ENCODE measurements at places on chromosomes 5 and 9.

- DNase-seq = peak; percentile 28
Observed at GRCh38 chr5:161373345-161373707, 173.2 kb downstream of the GABRB2 start.

GRCh38 chr9:94057918-94058317 lies 26.3 kb upstream of the PTPDC1 start:
- no peak for DNase-seq

DNA sequence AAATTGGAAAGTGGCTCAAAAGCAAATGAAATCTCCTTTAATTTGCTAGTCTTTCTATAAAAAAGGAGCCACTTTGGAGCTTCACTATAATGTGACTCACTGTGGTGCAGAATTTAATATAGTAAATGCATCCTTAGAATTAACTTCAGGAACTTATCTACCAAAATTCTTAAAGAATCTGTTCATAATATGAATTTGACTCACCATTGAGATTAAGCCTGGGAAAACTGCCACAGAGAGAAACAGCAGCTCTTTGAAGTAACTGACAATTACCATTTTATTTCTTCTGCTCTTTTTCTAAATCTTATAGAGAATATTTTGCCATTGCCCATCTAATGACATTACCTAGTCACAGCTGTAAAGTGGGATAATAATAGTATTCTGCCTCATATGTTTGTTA lies 211.9 kb upstream of the CDH6 start:
- DNase-seq = no peak

GRCh38 chr5:91129748-91130147 lies 253.4 kb downstream of the ARRDC3 start:
- DNase-seq = no peak

- DNase-seq = peak; percentile 71
Observed at GRCh38 chr9:130682421-130683121, 11.0 kb upstream of the EXOSC2 start.

GRCh38 chr9:27626244-27627187 lies 53.2 kb upstream of the C9orf72 start:
- DNase-seq = no peak

DNA sequence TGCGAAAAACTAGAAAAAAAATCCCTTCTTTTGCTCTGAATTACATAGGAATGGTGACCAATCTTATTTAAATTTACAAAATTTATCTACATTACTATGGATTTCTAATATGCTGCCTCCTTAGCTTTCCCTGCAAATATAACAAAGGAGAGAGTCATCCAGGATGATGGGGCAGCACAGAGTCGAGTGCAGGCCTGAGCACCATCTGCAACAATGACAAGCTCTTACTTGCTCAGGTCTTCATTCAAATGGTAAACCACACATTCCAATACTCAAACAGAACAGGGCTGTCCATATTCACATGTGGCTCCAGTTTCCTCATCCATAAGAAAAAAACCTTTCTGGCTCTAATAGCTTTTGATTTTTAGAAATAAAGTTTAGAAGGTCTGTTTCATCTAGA lies 33.5 kb upstream of the ZNF354B start:
- DNase-seq = no peak

DNA sequence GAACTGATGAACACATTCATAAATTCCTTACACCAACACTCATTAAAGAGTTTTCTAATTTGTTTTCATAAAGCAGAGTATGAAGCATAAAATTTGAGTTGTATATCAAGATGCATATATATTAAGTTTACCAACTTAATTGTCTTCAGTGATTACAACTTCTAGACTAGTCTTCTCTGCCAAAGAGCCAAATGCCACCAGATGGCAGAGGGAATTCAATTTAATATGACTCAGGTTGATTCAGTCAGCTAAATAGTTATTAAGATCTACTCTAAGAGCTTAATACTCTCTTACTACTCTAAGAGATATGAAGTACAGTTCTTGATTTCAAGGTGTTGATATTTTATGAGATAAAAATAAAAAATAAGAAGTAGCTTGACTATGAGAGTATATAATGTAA lies 53.4 kb downstream of the CDH10 start:
- DNase-seq = no peak

- DNase-seq = no peak
Observed at GRCh38 chr5:32449262-32449661, 4.7 kb upstream of the ZFR start.

DNA sequence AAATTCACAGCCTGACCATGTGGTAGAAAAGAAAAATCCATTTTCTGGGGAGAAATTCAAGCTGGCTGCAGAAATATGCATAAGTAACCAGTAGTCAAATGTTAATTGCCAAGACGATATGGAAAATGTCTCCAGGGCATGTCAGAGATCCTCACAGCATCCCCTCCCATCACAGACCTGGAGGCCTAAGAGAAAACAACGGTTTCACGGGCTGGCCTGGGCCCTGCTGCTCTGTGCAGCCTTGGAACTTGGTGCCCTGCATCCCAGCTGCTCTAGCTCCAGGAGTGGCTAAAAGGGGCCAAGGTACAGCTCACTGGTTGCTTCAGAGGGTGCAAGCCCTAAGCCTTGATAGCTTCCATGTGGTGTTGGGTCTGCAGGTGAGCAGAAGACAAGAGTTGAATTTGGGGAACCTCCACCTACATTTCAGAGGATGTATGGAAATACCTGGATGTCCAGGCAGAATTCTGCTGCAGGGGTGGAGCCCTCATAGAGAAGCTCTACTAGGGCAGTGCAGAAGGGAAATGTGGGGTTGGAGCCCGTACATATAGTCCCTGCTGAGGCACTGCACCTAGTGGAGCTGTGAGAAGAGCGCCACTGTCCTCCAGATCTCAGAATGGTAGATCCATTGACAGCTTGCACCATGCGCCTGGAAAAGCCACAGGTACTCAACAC lies 49.7 kb downstream of the PTBP3 start:
- DNase-seq = peak; percentile 28

DNA sequence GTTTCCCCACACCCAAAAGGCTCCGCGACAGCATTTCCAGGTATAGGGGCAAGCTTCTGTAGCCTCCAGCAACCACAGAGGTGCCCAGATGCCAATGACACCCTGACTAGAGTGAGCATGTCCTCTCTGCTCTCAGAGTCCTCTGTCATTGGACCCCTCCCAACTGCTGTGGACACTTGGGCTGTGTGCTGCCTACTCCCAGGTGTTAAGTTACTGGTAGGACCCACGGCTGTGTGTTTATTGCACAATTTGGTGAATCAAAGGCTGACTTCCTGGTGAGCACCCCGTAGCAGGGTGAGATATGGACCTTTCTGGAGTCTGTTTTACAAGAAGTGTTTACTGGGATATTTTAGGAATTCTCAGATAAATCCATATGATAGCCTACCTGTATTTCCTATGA lies 36.0 kb downstream of the SH3GL2 start:
- DNase-seq = no peak

GRCh38 chr9:83707768-83708514 lies at the start of gene UBQLN1:
Gene UBQLN1, minus strand, starts transcription at chr9:83707958. Its CDS starts 279 bp downstream, at chr9:83707679.
- DNase-seq = peak; percentile 95

- DNase-seq = no peak
Observed at GRCh38 chr5:160397492-160397891, 2.4 kb downstream of the FAM200C start.

GRCh38 chr9:123435471-123435870 lies 79.5 kb downstream of the CRB2 start:
- no peak for DNase-seq

GRCh38 chr5:133992429-133993155 lies 12.2 kb downstream of the VDAC1 start:
- no peak for DNase-seq

DNA sequence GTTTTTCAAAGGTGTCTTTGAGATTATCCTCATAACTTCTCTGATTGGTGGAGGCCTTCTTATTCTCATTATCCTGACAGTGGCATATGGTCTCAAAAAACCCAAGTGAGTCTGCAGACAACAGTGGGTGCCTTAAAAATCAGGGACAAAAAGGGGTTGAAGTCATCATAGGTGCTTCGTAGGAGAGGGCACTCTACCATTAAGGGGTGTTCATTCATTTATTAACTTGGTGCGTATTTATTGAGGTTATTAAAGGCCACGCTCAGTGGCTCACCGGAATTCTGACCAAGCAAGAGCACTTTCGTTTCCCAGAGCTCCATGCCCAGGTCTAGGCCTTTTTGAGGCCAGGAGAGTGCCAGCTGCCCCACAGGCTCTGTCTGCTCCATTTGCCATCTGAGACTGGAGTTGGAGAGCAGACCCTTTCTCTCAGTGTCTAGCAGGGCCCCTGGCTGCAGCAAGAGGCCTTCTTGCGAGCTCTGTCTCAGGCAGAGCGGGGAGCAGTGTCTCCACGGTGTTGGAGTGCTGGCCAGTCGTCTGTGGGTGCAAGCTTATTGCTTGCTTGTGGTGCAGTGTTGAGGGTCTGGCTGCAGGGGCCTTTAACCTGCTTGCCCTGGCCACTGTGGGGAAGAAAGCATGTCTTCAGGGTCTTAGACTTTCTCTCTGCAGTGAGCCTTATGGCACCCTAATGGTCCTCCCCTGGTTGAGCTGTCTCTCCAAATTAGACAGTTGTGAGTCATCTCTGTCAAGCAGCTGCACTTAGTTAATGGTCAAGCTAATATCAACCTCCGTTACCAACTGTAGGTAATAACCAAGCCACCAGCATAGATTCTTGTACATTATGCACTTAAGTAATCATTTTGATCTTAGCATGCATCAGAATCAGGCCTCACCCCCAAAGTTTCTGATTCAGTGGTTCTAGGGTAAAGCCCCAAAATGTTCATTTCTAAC lies 62.6 kb downstream of the IL31RA start:
- no peak for DNase-seq

- no peak for DNase-seq
Observed at GRCh38 chr5:155258161-155258560, 244.6 kb downstream of the KIF4B start.

DNA sequence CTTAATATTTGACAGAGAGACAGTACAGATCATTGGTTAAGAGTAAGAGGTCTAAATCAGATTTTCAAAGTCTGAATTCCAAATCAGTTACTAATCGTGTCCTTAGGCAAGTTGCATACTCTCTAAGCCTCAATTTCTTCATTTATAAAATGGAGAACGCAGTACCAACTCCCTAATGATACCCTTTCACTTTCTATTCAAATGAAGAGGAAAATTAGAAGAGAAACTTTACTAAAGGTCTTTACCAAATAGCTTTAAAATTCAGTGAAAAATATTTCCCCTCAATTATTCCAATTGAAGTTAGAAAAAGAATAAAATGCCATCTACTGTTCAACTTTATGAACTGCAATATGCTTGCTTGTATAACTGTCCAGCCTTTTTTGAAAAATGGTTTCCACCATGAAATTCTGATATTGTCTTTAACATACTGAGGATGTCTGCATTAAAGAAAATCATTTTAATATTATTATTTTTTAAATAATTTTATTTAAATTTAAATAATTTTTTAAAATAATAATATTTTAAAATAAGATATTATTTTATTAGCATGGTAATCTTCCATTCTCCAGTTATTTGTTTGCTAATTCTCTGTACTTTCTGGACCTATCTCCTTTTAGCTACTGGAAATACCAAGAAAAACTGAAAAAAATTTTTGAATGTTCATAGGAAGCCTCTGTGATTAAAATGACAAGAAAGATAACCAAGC lies 36.0 kb downstream of the POC5 start:
- peak; percentile 75 for DNase-seq

- DNase-seq = no peak
Observed at GRCh38 chr5:111266491-111266890, 42.3 kb downstream of the CAMK4 start.

GRCh38 chr5:82676661-82677060 lies 398.5 kb upstream of the RPS23 start:
- DNase-seq = no peak

- no peak for DNase-seq
Observed at GRCh38 chr9:108894225-108894997, 32.3 kb downstream of the ACTL7A start.

DNA sequence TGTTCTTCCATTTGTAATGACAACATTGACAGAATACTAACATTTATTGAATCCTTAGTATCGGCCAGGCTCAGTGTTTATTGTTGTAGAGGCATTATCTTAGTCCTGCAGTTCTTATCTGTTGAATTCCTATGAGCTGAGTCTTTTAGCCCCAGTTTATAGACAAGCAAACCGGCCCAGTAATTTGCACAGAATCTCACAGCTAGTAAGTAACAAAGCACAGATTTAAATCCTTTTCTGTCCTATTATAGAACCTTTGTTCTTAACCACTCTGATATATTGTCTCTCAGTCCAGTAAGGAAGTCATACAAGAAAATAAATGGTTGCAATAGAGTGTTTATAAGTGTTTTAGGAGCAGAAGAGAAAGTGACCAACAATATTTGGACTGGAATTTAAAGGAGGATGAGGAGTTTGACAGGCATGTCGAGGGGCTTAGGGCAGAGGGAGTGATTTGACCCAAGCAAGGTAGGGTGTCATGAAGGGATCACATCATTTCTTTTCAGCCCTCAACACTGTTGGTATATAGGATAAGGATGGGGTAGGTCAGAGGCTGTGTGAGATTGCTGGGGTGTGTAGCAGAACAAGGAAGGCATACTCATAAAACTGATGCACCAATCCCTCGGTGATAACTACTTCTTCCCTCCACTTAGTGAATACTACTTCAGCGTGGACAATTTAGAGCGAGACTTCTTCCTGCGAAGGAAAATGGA lies 39.5 kb downstream of the LARP1 start:
- no peak for DNase-seq
